ENCODE measurements at places on chromosomes 16 and 17.

- no peak overlapping the region for H3K4me3 ChIP-seq
- H3K36me3 ChIP-seq = no peaks in the 10 kb centered on the region
- no peak for DNase-seq
- H3K27ac ChIP-seq = no peak overlapping the region
- peaks cover 37% of the 10 kb centered on the region for H3K27me3 ChIP-seq
Observed at GRCh38 chr16:55947366-55947765, 72.2 kb upstream of the CES5A start.

DNA sequence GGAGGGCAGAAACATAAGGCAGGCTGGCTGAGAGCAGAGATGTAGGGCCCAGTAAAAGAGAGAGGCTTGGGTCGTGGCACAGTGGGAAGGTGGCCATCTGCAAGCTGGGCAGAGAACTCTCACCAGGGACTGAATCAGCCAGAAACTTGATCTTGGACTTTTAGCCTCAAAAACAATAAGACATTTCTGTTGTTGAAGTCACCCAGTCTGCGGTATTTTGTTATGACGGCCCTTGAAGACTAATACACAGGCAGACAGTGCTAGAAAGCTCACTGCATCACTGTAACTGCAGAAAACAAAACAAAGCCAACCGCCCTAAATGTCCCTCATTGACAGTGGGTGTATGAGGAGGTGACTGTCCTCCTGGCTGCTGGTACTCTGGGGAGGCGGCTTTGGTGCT is 3.9 kb upstream of the JPH3 start:
- peaks cover 60% of the 10 kb centered on the region for H3K27me3 ChIP-seq
- H3K4me3 ChIP-seq = no peak overlapping the region
- H3K36me3 ChIP-seq = no peaks in the 10 kb centered on the region
- no peak overlapping the region for H3K27ac ChIP-seq
- H3K4me1 ChIP-seq = peaks cover 10% of the 10 kb centered on the region
- DNase-seq = no peak

- H3K27ac ChIP-seq = peak overlapping the region; percentile 75
- no peaks in the 10 kb centered on the region for H3K27me3 ChIP-seq
- no peak for DNase-seq
- H3K4me1 ChIP-seq = peaks cover 14% of the 10 kb centered on the region
- H3K36me3 ChIP-seq = peaks cover 25% of the 10 kb centered on the region
Observed at GRCh38 chr16:53872248-53873221, 168.6 kb downstream of the FTO start.

DNA sequence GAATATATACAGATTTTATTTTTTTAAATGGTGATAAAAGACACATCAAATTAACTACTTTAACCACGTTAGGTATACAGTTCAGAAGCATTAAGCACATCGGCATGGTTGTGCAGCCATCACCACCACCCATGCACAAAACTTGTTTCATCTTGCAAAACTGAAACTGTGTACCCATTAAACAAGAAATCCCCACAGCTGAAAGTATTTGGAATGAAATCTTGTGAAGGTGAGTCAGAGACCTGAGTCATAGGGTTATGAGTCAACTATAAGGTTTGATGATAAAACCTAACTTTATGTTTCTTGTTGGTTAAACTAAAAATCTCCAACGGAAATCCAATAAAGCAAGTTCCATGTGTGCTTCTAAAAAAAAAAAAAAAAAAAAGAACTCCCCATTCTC is 561.6 kb upstream of the PSMD7 start:
- H3K4me3 ChIP-seq = no peak overlapping the region
- peaks cover 10% of the 10 kb centered on the region for H3K27me3 ChIP-seq
- H3K27ac ChIP-seq = no peak overlapping the region
- H3K36me3 ChIP-seq = no peaks in the 10 kb centered on the region
- peaks cover 7% of the 10 kb centered on the region for H3K4me1 ChIP-seq

DNA sequence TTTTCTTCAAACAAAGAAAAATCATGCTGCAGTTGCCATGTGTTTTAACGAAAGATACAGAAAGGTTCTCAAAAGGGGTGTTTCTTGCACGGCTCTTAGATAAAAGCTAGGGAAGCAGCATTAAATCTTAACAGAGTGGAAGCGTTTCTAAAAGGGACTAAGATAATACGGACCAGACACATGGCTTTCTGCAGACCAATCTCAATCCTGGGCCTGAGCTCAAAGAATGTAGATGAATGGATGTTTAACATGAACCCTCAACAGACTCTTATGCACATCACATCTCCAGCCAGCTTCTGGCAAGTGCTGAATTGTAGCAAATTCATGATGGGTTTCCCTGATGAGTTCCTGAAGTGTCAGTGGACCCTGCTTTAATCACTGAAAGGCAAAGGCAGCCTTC is 80.2 kb upstream of the COX10 start:
- no peaks in the 10 kb centered on the region for H3K36me3 ChIP-seq
- no peaks in the 10 kb centered on the region for H3K27me3 ChIP-seq
- H3K27ac ChIP-seq = no peak overlapping the region
- no peak for DNase-seq
- no peaks in the 10 kb centered on the region for H3K4me1 ChIP-seq

GRCh38 chr16:57282510-57283213 is 1.8 kb downstream of the PLLP start:
- H3K36me3 ChIP-seq = no peaks in the 10 kb centered on the region
- peaks cover 11% of the 10 kb centered on the region for H3K27me3 ChIP-seq
- H3K4me3 ChIP-seq = no peak overlapping the region

Data from chondrocyte (in vitro differentiated cells).